ENCODE measurements at places on chromosomes 5 and 9. TPM values are rescaled to one million over a fixed set of nuclear protein-coding genes. Genes with fewer than 3 reads are reported as not detected.
A peak's percentile ranks its signal among the peaks of the same experiment; 100 is the strongest.

The CEL gene
- total RNA-seq, result 6.0 TPM

The HEMGN gene
- not detected for total RNA-seq

The PDE6A gene
- total RNA-seq, result 0.14 TPM

The BTNL8 gene
- not detected for total RNA-seq

The CDC20B gene
- total RNA-seq, result not detected

The ADAMTS12 gene
- total RNA-seq, result 2.1 TPM

The TAF11L10 gene
- not detected for total RNA-seq

The CKMT2 gene
- 29.5 TPM for total RNA-seq

The RASEF gene
- 1.1 TPM for total RNA-seq

The PDZD2 gene
- 2.8 TPM for total RNA-seq

The NEUROG1 gene
- not detected for total RNA-seq

DNA sequence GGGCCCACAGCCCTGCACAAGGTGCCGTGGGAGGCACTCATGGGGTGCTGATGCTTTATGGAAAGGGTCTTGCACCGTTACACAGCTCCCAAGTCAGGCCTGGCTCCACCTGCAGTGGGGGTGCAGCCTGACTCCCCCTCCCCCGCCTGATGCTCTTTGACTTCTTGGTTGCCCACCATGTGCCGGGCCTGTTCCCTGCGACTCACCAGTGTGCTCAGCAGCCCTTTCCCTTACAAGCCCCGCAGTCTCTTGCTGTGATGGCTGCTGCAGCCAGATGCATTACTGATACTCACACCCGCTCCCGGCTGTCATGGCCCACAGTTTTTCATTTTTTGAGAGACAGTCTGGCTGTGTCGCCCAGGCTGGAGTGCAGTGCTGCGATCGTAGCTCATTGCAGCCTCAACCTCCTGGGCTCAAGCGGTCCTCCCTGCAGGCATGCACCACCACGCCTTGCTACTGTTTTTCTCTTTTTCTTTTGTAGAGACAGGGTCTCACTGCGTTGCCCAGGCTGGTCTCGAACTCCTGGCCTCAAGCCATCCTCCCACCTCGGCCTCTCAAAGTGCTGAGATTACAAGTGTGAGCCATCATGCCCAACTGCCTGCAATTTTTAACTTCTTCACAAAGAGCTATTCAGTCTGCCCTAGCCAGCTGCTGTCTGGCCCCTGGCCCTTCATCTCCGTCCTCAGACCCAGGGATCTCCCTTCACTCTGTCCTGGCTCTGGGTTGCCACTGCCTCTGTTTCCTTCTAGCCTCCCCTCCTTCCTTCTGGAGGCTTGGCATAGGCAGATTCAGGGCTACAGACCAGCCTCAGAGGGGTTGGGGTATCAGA, 109.5 kb downstream of the RXRA start:
- H3K4me3 ChIP-seq, result no peak overlapping the region
- no peak for DNase-seq
- no peaks in the 10 kb centered on the region for H3K27me3 ChIP-seq
- H3K36me3 ChIP-seq, result no peaks in the 10 kb centered on the region

DNA sequence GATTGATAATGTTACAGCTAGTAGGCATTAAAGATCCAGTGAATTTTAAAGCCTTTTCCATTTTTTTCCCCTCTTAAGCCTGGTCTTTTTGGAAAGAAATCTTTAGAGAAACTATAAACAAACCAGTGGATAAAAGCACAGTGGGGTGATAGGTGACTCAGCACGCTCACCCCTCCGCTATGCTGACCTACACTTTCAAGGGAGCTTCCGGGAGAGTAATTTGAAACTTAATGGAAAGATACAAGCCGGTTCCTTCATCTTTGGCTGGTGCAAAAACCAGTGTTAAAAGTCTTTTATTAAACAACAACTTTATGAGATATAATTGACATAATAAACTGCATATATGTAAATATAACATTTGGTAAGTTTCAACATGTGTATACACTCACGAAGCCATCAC, 27.0 kb upstream of the ALDOB start:
- no peaks in the 10 kb centered on the region for H3K36me3 ChIP-seq
- H3K4me1 ChIP-seq, result no peaks in the 10 kb centered on the region
- H3K27ac ChIP-seq, result no peak overlapping the region
- DNase-seq, result peak; percentile 45
- H3K4me3 ChIP-seq, result no peak overlapping the region
- no peaks in the 10 kb centered on the region for H3K27me3 ChIP-seq

GRCh38 chr9:132142924-132143323, 18.9 kb upstream of the NTNG2 start:
- no peak for DNase-seq
- no peak overlapping the region for H3K4me3 ChIP-seq
- peaks cover 10% of the 10 kb centered on the region for H3K27me3 ChIP-seq
- H3K36me3 ChIP-seq, result no peaks in the 10 kb centered on the region
- H3K27ac ChIP-seq, result no peak overlapping the region

- H3K36me3 ChIP-seq, result peaks cover 53% of the 10 kb centered on the region
- DNase-seq, result no peak
- no peaks in the 10 kb centered on the region for H3K27me3 ChIP-seq
- H3K4me1 ChIP-seq, result peaks cover 6% of the 10 kb centered on the region
- H3K27ac ChIP-seq, result no peak overlapping the region
- no peak overlapping the region for H3K4me3 ChIP-seq
Observed at GRCh38 chr5:176906126-176906525, 7.0 kb upstream of the HK3 start.
